ENCODE measurements at places on chromosomes 16 and 17.

GRCh38 chr16:27174007-27174406 is 29.3 kb upstream of the KDM8 start:
- DNase-seq, result no peak

DNA sequence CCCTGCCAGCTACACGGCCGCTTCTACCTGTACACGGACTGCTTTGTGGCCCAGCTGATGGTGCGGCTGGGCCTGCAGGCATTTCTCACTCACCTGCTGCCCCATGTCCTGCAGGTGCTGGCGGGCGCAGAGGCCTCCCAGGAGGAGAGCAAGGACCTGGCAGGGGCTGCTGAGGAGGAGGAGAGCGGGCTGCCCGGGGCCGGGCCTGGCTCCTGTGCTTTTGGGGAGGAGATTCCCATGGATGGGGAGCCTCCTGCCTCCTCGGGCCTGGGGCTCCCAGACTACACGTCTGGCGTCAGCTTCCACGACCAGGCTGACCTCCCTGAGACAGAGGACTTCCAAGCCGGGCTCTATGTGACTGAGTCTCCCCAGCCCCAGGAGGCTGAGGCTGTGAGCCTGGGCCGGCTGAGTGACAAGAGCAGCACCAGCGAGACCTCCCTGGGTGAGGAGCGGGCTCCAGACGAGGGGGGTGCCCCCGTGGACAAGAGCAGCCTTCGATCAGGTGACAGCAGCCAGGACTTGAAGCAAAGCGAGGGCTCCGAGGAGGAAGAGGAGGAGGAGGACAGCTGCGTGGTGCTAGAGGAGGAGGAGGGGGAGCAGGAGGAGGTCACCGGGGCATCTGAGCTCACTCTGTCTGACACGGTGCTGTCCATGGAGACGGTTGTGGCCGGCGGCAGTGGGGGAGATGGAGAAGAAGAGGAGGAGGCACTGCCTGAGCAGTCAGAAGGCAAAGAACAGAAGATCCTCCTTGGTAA is 3.5 kb downstream of the WDR81 start:
- no peak for DNase-seq

GRCh38 chr17:39026980-39027451 is 59.8 kb upstream of the FBXO47 start:
- no peak for DNase-seq

DNA sequence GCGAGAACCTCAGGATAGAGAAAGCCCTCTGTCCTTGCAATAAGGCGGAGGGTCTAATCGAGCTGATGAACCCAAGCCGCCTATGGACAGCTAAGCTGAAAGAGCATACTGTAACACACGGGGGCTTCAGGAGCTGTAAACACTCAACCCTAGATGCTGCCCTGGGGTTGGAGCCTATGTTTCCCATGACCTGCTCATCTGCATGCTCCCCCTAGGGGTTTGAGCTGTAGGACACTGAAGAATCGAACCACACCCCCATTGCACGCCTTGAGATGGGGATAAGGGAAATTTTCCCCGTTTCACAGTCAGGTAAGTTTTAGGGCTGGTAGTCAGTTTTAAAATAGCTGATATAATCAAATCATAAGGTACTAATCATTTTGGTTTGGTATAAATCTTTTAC is 675.6 kb upstream of the CDH8 start:
- DNase-seq, result no peak

DNA sequence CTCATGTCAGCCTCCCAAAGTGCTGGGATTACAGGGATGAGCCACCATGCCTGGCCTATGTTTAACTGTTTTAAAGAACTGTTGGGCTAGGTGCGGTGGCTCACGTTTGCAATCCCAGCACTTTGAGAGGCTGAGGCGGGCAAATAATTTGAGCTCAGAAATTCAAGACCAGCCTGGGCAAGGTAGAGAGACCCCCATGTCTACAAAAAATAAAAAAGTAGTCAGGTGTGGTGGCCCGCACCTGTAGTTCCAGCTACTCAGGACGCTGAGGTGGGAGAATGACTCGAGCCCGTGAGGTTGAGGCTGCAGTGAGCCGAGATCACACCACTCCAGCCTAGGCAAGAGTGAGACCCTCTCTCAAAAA is 1.9 kb upstream of the ITGAL start:
- DNase-seq, result no peak

GRCh38 chr16:2774161-2774891 is 2.8 kb downstream of the ELOB start:
- no peak for DNase-seq

DNA sequence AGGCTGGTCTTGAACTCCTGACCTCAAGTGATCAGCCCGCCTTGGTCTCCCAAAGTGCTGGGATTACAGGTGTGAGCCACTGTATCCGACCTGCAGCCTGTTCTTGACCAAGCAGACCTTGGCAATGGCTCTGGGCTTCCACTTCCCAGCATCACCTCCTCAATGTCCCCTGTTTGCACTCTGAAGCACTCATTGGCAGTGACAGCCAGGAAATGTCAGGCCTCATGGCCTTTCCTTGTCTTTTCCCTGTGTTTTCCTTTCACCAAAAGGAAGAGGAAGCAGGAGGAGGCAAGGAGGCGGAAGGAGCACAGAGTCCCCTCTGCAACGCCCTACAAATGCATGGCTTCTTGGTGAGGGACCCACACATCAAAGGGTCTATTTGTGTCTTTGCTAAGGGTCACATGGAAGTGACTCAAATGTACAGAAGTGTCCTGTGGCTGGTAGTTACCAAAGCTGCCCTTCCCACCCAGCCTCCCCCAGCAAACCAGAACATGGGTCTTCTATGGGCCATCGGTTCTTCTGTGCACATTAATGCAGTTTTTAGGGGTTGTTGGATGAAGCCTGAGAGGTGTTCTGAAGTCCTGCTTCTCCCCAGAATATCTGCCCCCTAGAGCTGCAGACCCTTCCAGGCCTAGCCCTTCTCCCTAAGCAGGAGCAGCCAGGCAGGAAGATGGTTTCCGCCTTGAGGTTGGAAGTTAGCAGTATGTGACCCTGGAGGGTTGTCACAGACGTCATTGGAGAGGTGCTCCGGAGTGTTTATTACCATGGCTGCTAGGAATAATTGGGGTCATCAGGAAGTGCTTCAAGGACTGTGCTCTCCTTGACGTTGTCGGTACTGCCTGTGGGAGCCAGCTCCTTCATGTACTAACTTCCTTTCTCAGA is 60.8 kb downstream of the WIPI1 start:
- no peak for DNase-seq

DNA sequence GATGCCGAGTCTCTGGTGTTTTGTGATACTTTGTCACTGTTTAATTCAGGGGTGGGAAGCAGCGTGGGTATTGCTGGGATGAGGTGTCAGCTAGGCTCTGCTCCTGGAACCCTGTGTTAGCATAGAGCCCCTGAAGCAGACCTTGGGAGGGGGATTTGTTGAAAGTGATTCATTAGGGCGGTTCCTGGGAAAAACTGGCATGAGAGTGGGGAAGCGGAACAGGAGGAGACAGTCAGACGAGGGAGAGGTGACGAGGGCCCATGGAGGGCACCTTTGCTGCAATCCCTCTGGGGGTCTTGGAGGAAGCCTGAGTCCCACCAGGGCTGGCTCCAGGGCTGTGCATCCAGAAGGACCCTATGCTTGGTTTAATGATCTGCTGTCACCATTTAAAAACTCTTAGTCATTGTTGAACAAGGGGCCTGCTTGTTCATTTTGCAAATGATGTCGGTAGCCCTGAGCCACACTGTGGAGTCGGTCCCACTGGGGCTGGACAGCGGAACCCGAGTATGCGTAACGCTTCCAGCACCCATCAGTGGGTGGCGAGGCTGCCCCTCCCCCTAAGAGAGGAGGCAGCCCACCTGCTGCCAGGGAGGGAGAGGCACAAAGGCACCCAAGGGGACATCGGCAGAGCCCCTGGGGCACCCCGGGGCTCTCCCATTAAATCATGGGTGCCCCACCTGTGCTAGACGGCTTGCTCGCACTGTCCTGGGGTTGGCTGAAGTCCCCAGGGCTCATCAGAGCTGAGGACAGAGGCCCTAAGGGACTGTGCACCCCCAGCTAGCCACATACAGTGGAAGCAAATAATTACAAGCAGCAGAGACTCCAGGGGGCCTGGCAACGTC is 35.4 kb downstream of the WFDC1 start:
- DNase-seq, result no peak

DNA sequence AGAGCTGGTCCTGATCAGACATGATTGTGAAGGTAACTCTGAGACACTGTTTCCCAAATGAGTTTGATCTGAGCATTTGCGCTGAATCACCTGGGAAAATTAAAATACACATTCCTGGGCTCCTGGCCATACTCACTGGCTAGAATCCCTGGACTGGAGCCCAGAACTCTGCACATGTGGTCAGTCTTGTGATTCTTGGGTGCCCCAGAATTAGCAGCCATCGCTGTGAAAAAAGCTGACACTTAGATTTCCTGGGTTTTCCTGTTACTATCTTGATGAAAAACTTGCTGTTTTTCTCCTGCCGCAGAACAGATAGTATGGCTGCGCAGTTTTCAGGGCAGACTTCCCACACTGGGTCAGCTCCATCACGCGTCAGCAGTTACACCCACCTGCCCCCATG is 24.6 kb downstream of the NECAB2 start:
- DNase-seq, result no peak

GRCh38 chr16:35180970-35181369 is 1721.6 kb downstream of the TP53TG3F start:
- DNase-seq, result no peak

DNA sequence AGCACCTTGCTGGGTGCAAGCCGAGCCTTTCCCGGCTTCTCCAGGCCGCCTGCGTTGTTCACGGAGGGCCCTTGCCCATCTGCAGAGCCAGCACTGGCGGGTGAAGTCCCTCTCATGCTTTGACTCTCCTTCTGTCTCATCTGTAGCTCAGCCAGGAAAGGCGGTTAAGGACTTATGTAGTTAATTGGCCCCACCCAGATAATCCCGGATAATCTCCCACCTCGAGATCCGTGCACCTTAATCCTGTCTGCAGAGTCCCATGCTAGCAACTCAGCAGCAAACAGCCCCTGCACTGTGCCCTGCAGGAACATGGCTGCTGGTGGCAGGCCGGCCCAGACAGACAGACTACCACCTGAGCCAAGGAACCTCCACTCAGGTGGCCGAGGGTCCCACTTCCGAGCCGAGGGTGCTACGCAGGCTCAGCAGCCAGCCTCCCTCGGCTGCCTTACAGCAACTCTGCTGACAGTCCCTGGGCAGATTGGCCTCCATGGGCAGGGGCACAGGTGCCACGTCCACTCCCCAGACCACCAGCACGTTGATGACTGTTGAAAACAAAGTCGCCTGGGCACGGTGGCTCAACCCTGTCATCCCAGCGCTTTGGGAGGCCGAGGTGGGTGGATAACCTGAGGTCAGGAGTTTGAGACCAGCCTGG is 16.9 kb downstream of the RAB40C start:
- DNase-seq, result no peak

DNA sequence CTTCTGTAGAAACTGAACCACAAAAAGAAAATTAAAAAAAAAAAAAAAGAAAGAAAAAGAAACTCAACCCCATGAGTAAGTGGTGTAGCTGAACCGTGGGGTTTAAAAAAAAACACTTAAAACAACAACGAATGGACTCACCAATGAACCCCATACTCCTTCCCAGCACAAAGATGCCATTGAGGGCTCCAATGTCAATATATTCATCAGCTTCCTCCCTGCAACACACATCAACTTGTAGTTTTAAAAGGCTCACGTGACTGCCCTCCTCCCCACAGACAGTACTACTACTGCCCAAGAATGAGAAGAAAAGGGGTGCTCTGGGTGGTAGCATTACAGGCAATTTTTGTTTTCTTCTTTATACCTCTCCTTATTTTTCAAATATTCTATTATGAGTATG is 3.3 kb upstream of the KLHL11 start:
- DNase-seq, result no peak

GRCh38 chr17:41717408-41718286 is 5.5 kb downstream of the GAST start:
- no peak for DNase-seq

DNA sequence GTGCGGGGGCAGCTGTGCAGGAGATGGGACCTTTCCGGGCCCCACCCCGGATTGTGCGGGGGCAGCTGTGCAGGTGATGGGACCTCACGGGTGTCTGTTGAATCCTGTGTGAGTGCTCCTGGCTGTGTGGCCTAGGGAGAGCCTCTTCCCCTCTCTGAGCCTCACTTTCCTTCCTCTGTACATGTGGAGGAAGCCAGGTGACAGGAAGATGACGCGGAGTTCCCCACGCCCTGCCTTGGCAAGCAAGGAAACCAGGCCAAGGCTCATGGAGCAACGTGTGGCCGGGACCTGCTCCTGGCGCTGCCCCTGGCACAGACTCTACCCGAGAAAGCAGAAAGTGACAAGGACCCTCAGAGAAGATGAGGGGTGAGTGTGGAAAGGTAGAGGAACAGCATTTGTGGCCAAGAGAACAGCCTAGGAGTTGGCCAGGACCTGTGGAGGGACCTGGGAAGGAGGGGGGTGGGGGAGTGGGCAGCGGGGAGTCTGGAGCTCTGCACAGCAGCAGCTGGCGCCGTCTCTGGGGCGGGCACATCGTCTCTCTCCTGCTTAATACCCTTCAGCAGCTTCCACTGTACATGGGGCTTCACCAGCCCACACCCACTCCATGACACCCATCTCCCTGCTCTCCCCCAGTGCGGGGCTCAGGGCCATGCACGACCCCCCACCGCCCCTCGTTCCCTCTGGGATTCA is 38.4 kb upstream of the PABPN1L start:
- DNase-seq, result no peak

- DNase-seq, result peak; percentile 12
Observed at GRCh38 chr17:488993-489757, 136.6 kb upstream of the RPH3AL start.

DNA sequence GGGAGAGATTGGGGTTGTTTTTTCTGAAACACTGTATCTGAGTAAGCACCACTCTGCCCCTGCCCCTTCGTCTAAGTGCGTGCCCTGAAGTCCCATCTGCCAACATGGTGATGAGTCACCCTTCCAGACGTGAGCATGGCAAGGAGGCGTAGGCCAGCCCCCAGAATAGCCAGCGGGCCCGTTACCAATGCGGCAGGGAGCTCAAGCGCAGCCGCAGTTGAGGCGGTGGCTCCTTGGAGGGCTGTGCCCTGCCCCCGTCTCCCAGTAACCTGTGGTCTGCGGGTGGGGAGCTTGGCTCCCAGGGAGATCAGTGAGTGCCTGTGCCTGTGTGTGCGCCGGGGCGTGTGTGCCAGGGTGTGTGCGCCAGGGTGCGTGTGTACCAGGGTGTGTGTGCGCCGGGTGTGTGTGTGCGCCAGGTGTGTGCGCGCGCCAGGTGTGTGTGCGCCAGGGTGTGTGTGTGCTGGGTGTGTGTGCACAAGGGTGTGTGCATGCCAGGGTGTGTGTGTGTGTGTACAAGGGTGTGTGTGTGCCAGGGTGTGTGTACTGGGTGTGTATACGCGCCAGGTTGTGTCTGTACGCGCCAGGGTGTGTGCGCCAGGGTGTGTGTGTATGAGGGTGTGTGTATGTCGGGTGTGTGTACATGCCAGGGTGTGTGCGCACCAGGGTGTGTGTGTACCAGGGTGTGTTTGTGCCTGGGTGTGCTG is 98.6 kb upstream of the CHMP6 start:
- DNase-seq, result peak; percentile 59

DNA sequence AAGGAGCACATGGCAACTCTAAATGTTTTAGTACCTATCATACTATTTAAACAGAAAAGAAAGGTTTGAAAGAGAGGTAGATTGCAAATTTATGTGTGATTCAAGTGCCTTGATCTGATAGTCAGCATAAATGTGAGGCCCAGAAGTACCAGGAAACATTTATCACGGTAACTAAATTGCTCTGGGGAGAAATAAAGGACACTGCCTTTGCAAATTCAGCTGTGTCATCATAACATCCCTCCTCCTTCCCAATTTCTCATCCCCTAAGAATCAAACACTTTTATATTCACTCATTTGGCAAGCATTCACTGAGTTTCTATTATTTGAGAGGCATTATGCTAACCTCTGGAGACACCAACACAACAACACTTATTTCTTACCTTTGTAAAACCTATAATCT is 563.4 kb upstream of the CA10 start:
- no peak for DNase-seq

GRCh38 chr16:79871906-79872305 is 271.4 kb upstream of the MAF start:
- DNase-seq, result no peak

Data from stimulated activated CD4-positive, alpha-beta T cell treated with anti-CD3 and anti-CD28 coated beads, Interleukin-12 subunit alpha, Interleukin-12 subunit beta, amount 100 ng/mL, for 48 hours (primary cell).